ENCODE measurements at places on chromosomes 5 and 9.

DNA sequence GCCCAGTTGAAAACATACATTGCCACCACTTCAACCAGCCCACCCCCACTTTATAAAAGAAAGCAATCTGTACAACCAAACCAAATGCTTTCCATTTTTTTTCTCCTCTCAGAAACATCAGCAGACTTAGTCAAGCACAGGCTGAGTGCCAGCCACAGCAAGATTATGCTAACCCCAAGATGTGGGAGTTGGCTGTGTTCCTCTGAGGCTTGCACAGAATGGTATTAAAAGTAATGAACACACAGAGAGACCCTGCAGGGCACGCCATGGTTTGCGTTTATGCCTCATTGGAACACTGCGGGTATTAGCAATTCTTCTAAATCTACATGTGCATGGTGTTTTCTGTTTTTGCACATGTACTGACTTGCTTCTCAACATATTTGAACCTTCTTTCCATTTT, 419.9 kb upstream of the GRAMD2B start:
- DNase-seq, result no peak

DNA sequence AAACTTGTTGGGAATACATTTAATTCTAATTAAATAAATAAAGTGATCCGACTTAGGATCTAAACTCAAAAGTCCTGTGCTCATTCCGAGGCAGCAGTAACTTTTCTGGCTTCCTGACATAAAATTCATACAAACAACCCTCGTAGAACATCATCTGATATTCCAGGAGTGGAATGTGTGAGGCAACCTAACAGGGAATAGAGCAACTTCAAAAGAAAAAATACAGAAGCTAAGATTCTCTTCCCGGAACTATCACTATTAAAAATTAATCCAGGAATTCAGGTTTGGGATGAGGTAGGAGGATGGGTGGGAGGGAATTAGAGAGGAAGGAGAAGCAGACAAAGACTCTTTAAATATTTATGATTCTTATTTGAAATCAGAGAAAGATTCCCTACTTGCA, 32.9 kb upstream of the TRIO start:
- DNase-seq, result no peak

DNA sequence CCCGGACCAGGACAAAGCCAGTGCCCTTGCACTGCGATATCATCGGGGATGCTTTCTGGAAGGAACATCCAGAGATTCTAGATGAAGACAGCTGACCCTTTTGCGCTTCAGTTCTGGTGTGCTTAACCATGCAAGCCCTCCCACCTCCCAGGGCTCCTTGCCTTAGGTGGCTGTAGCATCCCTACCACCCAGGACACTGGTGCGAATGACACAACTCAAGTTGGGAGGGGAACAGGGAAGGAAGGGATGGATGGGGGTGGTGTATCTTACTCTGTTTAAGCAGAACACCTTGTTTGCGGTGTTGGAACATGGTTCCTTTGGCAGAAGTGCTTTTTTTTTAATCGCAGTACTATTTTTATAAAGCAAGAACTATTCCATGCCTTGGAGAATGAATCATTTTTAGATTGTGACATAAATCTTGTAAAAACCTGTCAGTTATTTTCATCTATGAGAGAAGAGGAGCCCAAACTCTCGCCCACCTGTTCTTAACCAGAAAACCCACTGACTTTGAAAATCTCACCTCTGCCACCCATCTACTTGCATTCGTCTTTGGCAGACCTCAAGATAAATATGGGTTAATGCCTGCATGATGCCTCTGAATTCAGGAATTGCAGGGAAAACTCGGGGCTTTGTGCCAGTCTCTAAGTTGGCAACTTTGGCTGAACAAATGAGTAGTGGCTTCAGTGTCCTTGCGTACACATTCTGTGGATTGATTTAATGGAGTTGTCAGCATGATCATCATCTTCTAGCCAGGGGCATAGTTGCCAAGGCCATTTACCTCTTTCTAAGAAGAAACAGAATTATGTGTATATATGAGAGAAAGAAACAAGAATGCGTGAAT, 3.9 kb upstream of the LSM11 start:
- no peak for DNase-seq

GRCh38 chr5:171477101-171477500, 57.7 kb downstream of the FGF18 start:
- no peak for DNase-seq

DNA sequence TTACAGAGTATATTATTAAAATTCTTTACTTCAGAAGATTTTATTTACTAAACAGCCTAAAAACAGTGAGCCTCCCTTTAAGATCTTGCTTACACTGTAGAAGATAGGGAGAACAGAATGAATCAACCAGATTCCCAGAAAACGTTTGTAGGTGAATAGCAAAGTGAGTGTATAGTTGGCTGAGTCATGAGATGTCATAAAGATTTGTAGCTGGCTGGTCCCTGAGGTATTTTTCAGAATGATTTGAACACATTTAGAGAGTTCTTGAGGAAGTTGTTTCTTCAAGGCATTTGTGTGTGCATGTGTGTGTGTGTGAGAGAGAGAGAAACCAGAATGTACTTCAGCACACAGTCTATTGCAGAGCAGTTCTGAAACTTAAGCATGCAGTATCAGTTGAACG, 159.4 kb upstream of the PRR16 start:
- no peak for DNase-seq

DNA sequence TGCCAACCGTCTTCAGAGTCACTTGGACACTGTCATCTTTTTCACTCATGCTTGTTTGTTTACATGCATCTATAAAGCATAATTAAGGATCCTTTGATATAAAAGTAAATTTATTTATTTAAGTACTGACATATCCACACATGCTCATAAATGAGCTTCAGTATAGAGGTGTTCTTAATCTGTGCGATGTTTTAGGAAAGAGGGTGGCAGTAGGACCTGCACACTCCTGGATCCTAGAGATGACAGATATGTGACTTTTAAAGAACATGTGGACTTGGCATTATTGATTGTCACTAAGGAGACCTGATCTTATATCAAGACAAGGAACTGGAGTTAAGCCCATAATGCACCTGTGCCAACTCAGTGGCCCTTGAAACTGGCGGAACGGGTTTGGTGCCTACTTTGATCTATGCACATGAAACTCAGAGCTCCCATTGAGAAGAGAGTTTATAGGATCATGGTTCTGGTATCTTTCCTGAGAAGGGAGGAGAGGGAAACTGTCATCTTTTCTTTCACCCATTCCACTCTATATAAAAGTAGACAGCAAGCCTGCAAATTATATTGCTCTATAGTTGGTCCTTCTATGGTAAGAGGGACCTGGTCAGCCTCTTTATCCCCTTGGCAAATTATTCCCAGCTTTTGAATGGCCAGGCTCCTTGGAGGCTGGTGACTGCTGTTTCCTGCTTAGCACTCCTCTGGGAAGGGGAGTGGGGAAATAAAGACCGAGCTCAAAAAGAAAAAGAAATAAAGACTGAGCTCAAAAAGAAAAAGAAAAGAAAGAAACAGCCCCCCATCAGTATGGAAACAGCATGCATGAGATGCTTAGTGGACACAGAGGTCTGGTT, 57.8 kb upstream of the LIFR start:
- DNase-seq, result no peak

- no peak for DNase-seq
Measured at GRCh38 chr5:157476702-157477408, 16.8 kb downstream of the NIPAL4 start.

DNA sequence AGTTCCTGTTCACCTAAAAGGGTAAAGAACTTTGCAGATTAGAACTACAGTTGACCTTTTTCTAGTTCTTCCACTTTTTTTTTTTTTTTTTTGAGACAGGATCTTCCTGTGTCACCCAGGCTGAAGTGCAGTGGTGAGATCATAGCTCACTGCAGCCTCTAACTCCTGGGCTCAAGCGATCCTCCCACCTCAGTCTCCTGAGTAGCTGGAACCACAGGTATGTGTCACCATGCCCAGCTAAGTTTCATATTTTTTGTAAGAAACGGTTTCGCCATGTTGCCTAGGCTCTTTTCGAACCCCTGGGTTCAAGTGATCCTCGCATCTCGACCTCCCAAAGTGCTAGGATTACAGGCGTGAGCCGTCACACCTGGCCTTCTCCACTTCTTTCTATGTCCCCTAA, 39.7 kb upstream of the TNFAIP8 start:
- DNase-seq, result no peak

DNA sequence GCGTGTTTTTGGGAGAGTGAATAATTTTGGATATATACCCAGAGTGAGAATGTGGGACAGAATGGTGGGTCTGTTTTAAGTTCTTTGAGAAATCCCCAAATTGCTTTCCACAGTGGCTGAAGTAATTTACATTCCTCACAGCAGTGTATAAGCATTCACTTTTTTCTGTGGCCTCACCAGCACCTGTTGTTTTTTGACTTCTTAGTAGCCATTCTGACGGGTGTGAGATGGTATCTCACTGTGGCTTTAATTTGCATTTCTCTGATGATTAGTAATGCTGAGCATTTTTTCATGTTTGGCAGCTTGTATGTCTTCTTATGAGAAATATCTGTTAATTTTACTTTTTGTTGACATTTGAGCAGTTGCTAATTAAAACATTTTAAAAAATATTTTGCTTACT, 9.4 kb upstream of the SPATA31D1 start:
- DNase-seq, result no peak

GRCh38 chr5:167819406-167819805, 472.0 kb upstream of the WWC1 start:
- DNase-seq, result no peak

DNA sequence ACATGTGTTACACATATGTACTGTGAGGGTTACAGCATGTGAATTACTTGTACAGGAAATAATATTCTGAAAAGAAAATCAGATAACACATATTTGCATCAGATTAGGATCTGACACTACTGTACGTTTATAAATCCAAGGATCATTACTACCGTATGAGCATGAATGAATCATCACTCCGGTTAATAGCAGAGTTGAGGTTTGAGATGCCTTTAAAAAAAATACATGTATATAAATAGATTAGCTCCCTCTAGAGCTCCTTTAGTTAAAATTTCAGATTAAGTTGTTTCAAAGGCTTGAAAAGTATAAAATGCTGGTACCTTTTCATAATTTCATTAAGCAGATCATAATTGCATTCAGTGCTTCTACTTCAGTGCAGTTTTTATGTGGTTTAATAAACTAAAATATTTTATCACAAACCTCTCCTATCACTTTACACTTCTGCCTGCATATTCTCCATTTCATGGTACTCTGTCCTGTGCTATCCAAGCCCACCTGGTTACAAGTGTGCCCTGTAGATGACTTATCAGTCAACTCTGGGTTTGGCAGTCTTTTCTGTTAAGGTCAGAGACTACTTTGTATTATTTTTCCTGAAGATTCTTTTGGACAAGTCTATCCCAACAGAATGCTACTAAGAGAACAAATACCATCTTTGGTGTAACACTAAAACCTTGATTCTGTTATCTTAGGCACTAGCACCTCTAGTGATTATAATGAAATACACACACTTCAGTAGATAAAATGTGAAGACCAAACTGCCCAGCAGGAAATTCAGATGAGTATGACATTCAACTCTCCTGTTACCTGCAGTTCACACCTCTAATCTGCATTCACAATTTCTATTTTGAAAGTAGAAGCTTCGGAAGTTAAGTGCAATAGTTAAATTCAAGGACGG, 48.0 kb upstream of the POU5F2 start:
- DNase-seq, result no peak

GRCh38 chr5:113292462-113292861, 142.3 kb downstream of the TSSK1B start:
- no peak for DNase-seq

GRCh38 chr5:423626-424261, 19.2 kb upstream of the EXOC3 start:
- DNase-seq, result no peak

DNA sequence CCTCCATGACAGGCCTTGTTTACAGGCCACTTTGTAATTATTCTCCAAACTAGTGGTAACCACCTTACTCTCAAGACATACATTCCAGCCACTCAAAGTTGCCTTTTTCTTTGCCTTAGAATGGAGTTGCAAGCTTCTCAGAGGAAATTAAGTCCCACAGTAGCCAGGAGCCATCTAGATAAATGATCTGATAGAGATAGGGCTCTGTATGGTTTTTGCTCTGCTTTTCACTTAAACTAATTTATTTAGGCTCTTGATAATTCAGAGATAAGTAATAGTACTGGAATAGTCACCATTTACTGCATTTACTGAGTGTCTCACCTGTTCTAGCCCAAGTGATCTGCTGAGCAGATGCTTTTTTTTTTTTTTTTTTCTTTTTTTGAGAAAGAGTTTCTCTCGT, 7.5 kb downstream of the LARP1 start:
- DNase-seq, result no peak

- no peak for DNase-seq
Measured at GRCh38 chr9:8962084-8962483, 1162.5 kb upstream of the DMAC1 start.

DNA sequence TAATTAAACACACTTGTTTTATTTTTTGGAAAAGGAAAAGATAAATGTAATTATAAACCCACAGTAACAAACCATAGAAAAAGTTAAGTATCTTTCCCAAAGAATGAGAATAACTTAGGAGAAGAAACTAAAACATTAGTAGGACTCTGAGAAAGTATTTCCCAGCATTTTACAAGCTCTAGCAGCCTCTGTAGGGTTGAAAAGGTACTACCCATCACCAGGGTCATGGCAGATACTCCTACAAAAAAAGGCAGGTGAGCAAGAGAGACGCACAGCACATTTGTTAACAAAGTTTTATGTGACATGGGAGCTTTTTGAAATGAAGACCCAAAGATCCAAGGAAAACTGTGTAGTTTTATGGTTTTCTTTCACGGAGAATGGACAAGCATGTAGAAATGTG, 77.7 kb upstream of the FAM169A start:
- no peak for DNase-seq

DNA sequence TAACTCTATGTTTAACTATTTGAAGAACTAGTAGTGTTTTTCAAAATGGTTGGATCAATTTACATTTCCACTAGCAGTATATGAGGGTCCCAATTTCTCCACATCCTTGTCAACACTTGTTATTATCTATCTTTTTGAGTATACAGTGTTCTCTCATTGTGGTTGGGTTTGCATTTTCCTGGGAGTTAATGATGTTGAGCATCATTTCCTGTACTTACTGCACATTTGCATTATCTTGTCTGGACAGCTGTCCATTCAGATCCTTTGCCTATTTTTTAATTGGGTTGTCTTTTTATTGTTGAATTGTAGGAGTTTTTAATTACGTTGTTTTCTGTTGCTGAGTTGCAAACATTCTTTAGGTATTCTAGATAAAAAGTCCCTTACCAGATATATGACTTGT, 103.4 kb upstream of the LRRTM2 start:
- no peak for DNase-seq

Data from left forelimb (tissue), 1 donor.